ENCODE measurements at places on chromosomes 4 and X.

DNA sequence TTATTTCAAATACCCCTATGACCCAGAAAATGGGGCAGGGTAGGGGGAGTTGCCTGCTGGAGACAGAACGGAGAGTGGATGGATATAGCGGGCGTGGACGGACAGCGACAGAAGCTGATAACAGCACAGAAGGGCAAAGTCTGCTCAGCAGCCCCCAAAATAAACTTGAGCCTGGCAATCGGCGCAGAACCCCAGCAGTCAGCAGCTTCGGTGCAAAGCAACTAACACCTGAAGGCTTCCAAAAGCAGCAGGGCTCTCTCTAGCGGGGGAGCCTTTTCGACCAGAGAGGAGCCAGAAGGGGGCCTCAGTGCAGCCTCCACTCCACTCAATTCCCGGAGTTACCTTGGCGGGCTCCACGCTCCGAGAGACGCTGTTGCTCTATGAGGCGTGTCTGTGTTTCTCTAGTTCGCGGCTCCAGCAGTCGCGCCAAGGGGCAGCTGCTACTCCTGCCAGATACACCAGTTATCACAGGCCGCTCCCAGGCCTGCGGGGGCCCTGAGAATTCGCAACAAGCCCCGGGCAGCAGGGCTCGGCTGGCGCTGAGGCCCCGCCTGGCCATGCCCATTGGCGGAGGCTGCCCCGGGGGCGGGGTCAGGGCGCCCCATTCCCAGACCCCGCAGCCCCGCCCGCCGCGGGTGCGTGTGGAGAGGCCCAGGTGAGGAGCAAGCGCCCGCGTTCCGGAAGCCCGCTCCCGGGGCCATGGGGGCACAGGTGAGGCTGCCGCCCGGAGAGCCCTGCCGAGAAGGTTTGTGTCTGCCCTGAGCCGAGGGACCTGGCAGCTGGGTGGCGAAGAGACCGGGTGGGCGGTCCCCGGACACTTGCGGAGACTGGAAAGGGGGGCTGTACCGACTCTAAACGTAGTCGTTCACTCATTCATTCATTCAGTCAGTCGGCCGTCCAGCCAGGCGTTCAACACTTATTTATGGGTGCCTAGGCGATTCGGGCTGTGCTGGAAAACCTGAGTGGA is at the start of the genes CNGA1 and NIPAL1:
Gene CNGA1 (minus strand): TSS at position 541 of the 967 bp plus-strand sequence. CDS start 63,992 bp downstream, outside the sequence.
Gene NIPAL1 (plus strand): TSS at position 632 of the 967 bp plus-strand sequence. CDS start 68 bp downstream, at position 700.
- peak; percentile 62 for DNase-seq

DNA sequence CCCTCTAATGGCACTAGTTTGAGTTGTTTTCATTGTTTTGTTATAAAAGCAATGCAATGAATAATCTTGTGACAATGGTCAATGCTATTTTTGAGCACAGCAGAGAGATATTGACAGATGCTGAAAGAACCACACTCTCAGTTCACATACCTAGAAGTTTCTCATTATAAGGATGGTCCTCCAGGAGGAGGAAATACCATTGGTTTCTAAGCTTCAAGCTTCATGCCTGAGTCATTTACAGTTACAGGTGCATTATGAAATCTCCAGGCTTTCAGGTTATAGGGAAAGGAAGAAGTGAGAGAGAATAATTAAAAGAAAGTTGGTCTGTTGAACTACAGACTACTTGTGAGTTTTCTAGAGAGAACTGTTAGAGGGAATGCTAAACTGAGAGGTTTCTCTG is 75.3 kb downstream of the PWWP3B start:
- no peak for DNase-seq

- no peak for DNase-seq
Observed at GRCh38 chr4:6753103-6753560, 29.4 kb upstream of the KIAA0232 start.

GRCh38 chr4:55125087-55125721 is at the start of gene KDR:
TSS of gene KDR (minus strand) at chr4:55125595. CDS start at chr4:55125293, 302 bp downstream.
- no peak for DNase-seq

- DNase-seq = peak; percentile 8
Observed at GRCh38 chrX:51420610-51421009, 75.8 kb downstream of the NUDT11 start.

DNA sequence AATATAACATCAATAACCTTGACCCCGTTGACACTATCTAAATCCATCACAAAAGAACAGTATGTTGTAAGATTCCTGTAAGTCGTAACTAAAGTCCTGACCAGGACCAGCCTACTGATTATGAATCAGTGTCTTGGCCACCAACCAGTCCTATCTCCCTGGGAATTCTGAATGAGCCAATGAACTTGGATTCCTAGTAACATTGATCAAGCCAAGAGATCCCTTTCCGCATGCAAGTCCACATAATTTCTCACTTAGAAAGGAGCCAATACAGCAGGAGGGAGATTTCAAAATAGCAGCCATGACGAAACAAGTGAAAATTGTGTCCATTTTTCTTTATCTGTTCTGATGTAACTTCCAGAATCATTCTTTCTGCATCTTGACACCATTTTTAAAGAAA is 9.5 kb downstream of the XPNPEP2 start:
- DNase-seq = no peak

DNA sequence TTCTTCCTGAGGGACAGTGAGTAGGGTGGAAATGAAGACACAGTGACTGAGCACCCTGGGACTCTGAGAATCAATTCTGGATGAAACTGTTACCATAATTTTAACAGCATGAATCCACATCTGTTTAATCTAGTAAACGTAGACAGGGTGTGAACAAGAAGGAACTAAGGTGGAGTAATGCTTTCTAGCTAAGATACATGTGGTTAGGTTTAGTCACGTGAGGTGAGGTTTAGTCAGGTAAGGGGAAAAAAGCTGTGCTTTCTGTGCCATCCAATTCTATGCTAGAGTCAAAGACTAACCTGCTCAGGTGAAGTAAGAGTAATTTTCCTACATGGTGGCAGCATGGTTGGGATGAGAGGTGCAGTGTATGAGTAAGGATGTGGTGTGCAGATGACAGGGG is 54.0 kb upstream of the C4orf54 start:
- DNase-seq = no peak

GRCh38 chr4:120948382-120948781 is 25.9 kb upstream of the PRDM5 start:
- no peak for DNase-seq

DNA sequence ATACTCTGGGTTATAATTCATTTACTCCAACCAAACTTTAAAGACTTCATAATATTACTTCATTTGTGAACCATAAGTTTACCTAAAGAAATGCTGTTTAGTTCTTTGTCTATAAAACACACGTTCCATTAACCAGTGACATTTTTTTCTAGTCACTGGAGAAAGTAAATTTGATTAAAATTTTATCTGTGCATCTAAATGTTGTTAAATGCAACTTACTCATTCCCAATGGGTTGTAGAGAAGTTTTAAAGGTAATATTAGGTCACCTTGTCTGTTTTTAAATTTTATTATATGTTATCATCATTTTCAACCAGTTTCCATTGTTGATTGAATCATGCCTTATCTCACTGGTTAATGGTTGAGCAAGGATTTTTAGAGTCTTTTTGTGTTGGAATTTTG is 401.4 kb downstream of the CCSER1 start:
- no peak for DNase-seq

- DNase-seq = no peak
Observed at GRCh38 chr4:3044870-3045819, 29.2 kb downstream of the HTT-AS start.

DNA sequence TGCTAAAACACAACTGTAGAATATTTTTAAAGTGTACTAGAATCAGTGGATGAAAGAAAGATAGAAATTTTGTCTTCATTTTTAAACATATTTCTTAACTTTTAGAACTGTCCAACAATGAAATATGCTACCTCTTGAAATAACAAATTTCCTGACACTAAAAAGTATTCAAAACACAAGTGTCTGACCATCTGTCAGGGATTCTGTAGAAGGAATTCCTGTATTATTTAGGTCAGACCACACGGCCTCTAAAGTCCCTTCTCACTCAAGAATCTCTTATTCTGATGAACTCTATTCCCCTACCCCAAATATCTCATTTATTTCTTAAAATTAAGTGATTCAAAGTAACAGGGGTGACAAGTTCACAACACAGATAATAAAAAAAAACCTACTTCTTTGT is 99.1 kb downstream of the MAML3 start:
- DNase-seq = no peak

GRCh38 chr4:114997576-114998247 is 115.7 kb downstream of the NDST4 start:
- DNase-seq = no peak

DNA sequence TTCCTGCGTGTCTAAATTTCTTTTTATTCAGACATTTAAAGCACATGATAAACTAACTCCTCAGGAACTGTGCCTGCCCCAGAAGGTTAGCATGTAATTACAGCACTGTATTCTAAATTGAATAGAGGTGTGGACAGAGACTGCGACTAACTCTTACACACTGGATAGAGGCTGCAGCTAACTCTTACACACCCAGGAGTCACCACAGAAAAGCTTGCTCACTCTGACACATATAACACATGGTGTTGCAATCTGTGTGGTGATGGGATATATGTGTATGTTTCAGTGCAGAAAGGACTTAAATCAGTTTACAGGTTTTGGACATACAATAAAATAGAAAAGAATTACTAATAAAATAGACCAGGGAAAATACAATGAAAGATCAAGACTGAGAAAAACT is 41.5 kb downstream of the SMAD1 start:
- DNase-seq = no peak

All from NCI-H1048 (cell line).